Left lobe of liver (tissue), 2 donors: ENCODE measurements at places on chromosomes 2 and 18. TPM values are rescaled to one million over a fixed set of nuclear protein-coding genes. Genes with fewer than 3 reads are reported as not detected.

GRCh38 chr2:221780281-221780688 is 208.2 kb upstream of the EPHA4 start:
- no peak for DNase-seq

DNA sequence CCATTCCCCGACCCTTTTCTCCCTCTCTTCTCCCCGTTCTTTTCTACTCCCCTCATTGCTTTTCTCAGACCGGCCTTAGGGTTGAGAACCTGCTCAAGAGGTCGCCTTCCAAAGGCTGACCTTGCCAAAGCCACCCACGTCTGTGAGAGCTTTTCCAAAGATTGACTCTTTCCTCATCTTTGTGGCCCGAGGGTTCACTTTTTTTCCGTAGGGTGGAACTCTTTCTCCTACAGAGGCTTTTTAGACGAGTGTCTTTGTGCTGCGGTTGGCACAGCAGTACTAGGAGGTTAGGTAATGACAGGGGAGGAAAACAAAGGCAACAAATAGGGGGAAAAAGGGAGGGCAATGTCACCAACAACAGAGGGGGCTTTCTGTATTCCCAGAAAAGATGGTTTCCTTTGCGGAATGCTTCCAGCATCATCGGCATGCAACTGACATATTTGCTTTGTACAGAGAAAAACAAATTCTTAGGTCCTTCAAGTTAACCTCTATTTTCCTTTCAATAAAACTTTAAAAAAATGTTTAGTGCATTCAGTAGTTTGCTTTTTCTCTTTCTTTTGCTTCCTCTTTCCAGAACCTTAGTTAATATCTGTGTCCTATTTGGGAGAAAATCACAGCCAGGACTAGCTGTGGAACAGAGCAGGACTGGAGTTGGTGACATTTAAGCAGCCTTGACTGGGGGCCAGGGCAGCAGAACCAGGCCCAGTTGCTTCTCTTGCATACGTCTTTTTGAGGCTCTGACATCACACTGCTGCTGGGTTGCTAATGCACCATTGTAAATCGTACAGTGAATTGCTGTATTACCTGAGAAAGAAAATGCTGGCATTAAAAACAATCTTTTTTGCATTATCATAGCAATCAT is 188.1 kb upstream of the FANCL start:
- DNase-seq, result no peak

- no peak for DNase-seq
These were observed 46.0 kb downstream of the COL3A1 start for GRCh38 chr2:189020179-189020578.

Gene UNC80
- not detected for total RNA-seq

DNA sequence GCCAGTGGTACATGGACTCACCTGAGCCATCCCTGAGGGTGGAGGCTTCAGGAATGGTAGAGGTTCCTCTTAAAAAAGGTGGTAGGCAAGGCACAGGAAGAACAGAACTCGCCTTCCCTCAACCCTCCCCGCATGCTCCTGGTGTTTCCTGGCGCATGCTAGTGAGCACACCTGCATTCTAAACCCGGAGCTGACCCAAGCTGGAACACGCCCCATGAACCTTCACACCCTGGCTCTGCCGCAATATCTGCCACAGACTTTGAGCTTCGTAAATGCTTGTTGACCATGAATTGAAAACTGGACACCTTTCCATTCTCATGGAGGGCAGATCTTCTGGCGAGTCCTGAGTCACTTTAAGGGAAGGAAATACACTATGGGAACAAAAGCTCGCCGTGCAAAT is 601.3 kb upstream of the RAB6C start:
- no peak for DNase-seq

GRCh38 chr2:217611056-217611455 is 391.7 kb downstream of the TNS1 start:
- no peak for DNase-seq

DNA sequence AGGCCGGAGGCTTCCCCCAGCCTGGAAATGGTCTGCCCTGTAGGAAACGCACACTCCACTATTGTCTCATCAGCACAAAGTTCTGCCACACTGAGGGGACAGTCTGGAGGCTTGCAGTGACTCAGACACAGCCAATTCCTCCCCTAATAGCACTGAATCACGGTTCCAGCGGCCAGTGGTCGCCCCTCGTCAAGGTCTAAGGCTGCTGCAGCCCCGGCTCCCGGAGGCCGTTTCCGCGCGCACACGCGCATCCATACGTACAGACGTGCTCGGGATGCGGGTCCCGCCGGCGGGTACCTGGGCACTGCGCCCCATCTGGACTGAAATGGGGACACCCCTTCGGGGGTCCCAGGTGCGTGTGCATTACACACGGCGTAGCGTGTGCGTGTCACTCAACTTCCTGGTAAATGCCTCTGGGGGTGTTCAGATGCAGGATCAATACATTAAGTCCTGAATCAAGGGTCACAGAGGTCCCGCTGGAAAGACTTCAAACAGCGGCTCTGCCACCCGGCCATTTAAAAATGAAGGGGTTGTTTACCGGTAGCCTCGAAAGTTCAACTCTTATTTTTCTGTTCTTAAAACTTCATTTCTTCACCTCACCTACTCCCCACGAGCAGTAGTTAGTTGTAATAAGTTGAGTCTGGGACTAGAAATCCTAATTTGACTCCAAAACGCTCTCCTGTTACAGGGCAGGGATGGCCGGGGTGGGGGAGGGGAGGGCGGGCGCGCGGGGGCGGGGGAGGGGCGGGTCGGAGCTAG is 572 bp upstream of the ZNF516 start:
- DNase-seq, result no peak

Gene HJURP
- total RNA-seq, result 0.50 TPM

DNA sequence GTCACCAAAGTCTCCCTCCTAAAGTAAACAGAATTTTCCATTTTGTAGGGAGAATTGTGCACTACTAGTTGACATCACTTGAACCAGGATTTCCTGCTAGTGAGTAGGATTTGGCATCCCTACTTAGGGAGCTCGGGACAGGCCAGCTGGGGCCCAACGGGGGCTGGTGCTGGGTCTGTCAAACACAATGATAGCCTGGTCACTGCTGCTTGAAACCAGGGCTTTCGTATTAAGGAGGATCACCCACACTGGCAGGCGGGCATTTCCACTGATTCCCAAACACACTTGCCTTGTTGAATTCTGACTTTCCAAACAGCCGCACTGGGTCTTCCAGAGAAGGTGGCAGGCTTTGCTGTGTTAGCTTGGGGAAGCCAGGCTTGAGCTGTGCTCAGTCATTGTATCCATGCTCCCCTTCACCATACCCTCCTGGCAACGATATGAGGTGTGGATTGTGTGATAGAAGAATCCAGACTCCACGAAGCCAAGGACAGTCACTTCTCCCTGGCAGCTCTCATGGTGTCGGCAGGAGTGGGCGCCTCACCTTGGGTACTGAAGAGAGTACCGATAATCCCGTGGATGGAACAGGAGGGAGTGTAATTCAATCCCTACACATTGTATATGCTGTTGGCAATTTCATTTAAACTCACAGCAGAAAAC is 7.5 kb downstream of the GDF7 start:
- no peak for DNase-seq

Gene PRSS56
- not detected for total RNA-seq

DNA sequence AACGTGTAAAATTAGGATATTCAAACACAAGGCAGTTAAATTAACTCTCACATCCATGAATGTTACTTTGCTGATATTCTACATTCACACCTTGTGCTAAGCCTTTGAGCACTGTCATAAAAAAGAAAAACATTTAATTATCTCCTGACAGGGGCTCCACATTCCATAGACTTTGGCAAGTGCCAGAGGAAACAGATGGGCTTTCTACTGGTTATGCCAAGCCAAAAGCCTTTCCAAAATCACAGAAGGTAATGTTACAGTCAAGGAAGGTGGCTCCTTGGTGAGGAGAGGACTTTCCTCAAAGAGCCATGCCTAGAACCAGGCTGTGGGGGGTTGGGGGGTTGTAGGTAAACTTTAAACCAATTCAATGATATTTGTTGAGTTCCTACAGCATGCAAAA is 12.4 kb downstream of the MYO5B start:
- DNase-seq, result no peak

Gene ACTG2
- total RNA-seq, result 2.8 TPM

- peak; percentile 37 for DNase-seq
These were observed 24.6 kb downstream of the CROCC2 start for GRCh38 chr2:240930631-240931318.

DNA sequence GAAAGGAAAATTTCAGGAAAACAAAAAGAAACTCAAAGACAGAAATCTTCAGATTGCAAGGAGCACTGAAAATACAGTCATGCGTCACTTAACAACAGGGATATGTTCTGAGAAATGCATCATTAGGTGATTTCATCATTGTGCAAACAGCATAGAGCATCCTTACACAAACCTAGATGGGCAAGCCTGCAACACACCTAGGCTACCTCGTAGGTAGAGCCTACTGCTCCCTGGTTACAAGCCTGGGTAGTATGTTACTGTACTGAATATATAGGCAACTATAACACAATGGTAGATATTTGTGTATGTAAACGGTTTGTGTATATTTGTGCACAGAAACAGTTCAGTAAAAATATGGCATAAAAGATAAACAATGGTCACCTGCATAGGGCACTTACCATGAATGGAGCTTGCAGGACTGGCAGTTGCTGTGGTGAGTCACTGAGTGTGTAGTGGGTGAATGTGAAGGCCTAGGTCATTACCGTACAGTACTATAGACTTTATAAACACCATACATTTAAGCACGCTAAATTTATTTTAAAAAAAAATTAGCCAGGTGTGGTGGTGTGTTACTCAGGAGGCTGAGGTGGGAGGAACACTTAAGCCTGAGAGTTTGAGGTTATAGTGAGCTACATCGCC is 33.4 kb downstream of the SFXN5 start:
- no peak for DNase-seq

GRCh38 chr18:12255626-12256026 is 1.5 kb downstream of the CIDEA start:
- DNase-seq, result no peak

- DNase-seq, result no peak
These were observed 24.9 kb downstream of the ACAA2 start for GRCh38 chr18:49788327-49788898.

DNA sequence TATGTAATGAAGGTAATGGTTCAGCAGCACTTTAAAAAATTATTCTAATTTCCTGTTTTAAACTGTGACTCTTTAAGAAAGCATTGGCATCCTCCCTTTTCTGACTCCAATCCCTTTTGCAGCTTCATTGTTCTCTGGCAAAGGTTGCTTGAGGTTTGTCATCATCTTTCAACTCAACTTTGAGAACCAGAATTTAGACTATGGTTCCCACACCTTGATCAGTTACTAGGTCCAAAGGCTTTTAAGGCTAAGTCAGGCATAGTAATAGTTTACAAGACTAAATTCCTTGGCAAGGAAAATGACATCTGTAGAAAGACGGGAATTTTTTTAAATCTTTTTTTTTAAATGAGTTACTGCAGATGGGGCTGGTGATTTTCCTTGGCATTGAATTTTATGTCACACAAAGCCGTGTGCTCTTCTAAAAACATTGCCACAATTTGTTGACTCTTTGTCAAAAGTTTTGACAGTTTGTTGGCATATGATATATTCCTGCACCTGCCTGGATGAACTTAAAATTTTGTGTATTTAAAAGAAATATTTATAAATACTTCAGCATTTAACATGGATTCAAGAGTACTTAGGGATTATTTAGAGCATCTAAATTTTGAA is 451.0 kb downstream of the MEIS1 start:
- no peak for DNase-seq

DNA sequence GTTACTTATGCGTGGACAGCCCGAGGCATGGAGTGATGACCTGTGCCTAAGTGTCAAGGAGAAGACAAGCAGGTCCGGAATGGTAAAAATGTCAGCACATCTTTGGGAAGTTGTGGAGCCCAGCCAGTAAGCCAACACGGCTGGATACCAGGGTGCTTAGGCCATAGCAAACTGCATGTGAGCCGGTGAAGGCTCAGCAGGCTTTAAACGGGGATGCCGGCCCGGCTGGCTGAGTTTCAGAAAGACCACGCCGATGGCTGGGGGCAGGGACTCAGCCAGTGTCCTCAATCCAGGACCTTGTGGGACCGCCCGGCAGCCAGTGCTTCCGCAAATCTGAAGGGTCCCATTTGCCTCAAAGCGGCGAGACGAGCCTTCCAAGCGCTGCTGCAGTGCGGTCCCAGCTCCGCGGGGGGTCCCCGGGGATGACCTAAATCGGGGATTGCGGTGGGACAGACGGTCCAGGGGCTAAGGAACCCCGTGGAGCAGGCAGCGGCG is 946 bp upstream of the AGAP1 start:
- no peak for DNase-seq

DNA sequence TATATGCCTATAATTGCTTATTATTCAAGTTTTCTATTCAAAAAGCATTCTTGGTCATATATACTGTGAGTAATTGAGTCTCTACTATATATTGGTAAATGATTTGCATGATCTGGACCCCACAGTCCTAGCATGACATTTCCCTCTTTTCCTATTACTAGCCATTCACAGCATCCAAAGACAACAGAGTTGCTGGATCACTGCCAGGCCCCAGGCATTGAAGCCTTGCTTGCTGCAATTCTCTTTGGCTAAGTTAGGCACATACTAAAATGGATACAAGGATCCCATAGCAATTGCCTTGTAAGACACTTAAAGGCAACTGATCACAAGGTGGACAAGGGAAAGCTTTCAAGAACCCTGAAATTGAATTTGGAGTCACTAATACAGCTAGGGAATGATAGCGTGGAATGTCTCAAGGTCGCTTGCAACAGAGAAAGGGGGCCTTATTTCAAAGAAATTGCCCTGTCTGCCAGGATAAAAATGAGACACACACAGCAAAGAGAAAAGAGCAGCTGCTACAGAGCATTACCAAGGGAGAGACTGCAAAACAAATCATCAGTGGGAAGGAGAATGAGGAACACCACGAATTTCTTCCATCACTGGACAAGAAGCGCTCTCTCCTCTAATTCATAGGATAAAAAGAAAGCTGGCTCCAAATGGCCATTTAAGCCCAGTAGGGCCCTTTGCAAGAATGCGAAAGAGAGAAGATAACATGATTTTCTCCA is 77.1 kb upstream of the EPHA4 start:
- no peak for DNase-seq

DNA sequence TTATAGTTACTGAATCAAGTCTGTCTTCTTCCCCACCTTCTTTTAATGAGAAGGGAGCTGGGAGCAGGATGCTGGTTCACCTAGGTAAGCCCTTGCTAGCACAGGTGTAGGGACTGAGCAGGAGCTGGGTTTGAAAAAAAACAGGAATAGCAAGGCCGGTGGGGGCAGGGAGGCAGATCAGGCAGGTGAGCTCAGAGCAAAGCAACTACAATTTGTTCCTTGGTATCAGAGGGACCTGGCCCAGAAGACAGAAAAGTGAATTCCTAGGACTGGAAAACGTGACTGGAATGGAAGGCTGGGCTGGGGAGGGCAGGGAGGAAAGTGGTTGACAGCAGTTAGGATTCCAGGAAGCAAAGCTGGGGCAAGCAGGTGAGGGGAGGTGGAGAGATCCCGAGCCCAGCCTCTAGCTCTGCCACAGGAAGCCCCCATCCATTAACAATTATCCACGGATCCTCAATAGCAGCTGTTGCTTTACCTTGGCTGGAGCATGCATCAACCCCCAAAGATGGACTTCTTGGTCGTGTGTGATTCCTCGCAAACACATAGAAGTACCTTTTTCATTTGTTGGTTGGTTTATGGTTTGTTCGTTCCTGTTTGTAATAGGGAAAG is 118.4 kb downstream of the LNPK start:
- DNase-seq, result no peak

- DNase-seq, result no peak
These were observed 67.8 kb downstream of the ABCG8 start for GRCh38 chr2:43906448-43907109.
